Mesenteric fat pad (tissue), 1 donor: ENCODE measurements at places on chromosomes 1 and 21.
A peak's percentile ranks its signal among the peaks of the same experiment; 100 is the strongest.

GRCh38 chr1:67627906-67628305, 57.1 kb upstream of the GADD45A start:
- no peak for DNase-seq

- no peak for DNase-seq
These were observed 138.9 kb downstream of the LHX8 start for GRCh38 chr1:75273110-75273509.

DNA sequence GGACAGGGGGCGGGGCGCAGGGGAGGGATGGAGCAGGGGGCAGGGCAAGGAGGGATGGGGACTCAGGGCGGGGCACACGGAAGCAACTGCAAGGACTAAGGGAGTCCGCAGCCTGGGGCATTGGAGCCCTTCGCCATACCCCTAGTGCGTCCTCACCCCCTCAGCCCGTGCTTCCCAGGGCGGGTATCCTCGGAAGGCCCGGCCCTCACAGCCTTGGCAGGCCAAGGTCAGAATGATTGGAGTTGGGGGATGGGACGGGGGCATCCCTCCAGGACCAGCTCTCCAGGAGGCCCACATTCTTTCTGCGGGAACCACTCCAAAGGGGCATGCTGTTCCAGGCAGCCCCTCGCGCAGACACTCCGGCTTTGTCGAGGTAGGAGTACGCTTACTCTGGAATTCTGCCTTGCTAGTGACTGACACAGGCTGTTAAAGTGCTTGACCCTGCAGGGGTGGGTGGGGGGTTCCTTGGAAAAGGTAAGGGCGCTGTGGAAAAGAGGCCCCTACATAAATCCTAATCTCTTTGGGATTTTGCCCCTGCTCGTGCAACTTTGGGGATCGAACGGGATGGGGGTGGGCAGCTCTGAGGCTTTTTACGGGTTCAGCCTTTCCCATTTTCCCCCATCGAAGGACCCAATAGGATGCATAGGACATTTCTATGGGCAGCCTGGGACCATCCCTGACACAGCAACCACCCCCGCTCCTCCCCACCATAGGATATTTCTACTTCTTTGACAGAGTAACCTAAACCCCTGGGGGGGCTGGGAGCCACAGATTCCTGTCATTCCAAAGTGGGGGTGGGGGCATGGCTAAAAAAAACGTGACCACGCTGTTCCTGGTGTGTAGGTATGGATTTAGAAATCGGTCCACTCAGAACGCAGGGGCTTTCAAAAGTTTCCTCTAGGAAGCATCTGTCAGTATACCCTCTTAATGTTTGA, 738 bp upstream of the TRIM11 start:
- DNase-seq = peak; percentile 81

DNA sequence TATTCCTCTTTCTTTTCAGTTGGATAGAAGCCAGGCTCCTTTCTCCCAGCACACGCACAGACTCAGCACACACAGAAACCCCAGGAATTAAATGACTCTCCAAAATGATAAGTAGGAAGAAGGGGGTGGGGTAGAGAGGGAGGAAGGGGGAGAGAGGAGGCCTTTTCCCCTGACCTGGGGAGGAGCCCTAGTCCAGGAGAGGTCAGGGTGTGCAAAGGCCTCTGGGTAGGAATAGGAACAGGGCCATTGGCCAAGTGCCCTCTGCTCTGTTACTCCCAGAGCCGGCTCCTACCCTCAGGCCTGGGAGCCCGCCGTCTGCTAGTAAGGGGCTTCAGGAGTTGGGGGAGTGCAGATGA, 35.6 kb upstream of the PUM1 start:
- DNase-seq = no peak

DNA sequence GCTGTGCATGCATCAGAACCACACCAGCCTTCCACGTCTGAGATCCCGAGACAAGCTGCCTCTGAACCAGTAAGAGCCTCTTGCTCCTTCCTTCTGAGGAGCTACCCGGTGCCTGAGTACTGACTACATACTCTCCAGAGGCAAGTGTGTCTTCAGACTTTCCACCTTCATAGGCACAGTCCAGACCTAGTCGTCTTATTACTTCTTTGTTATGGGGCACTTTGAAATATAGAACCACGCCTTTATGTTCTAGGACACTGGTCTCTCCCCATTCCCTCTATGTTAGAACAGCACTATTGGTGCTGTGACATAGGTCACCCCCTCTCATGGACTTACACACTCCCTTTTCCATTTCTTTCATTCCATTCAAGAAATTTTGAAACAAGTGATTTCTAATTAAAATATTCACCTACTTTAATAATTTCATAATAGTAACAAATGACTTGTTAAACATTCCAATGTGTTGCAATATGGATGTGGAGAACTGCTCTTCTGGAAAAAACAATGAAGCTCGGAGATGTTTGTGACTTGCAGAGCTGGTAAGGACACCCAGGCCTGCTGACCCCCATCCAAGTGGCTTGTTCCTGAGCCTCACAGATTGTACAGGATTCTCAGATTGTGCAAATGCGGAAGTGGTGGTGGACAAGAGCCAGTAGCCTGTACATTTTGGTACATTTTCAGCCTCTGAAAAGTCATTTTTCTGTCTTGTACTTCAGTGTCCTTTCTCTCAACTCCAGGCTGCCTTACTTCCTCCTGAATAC, 76.1 kb upstream of the SIPA1L2 start:
- no peak for DNase-seq

GRCh38 chr1:30801771-30802198, 44.2 kb upstream of the LAPTM5 start:
- peak; percentile 95 for DNase-seq

GRCh38 chr21:40990366-40990765, 143.4 kb upstream of the DSCAM start:
- DNase-seq = no peak

- DNase-seq = no peak
These were observed 15.5 kb downstream of the DPYD start for GRCh38 chr1:97905141-97905940.

GRCh38 chr1:67608661-67609576, 76.1 kb upstream of the GADD45A start:
- no peak for DNase-seq

- no peak for DNase-seq
These were observed 138.2 kb downstream of the NFIA start for GRCh38 chr1:61220536-61220935.

GRCh38 chr21:28444111-28444510, 548.6 kb downstream of the LTN1 start:
- no peak for DNase-seq

GRCh38 chr1:230071316-230071715, 4.3 kb downstream of the GALNT2 start:
- DNase-seq = no peak

- no peak for DNase-seq
These were observed 688.9 kb downstream of the USP25 start for GRCh38 chr21:16418642-16419041.

DNA sequence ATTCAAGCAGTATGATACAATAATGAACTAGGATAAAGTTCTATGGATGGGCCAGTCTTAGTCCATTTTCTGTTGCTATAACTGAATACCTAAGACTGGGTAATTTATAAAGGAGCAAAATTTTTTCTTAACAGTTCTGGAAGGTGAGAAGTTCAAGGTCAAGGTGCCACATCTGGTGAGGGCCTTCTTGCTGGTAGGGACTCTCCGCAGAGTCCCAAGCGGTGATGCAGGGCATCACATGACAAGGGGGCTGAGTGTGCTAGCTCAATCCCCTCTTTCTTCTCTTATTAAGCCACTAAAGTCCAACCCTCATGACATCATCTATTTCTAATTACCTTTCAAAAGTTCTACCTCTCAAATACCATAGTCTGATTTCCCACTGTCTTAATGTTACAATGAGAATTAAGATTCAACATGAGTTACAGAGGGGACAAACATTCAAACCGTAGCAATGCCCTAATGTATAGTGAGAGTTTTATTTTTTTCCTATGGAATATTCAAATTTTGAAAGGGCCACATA, 92.2 kb upstream of the QSOX1 start:
- DNase-seq = no peak

DNA sequence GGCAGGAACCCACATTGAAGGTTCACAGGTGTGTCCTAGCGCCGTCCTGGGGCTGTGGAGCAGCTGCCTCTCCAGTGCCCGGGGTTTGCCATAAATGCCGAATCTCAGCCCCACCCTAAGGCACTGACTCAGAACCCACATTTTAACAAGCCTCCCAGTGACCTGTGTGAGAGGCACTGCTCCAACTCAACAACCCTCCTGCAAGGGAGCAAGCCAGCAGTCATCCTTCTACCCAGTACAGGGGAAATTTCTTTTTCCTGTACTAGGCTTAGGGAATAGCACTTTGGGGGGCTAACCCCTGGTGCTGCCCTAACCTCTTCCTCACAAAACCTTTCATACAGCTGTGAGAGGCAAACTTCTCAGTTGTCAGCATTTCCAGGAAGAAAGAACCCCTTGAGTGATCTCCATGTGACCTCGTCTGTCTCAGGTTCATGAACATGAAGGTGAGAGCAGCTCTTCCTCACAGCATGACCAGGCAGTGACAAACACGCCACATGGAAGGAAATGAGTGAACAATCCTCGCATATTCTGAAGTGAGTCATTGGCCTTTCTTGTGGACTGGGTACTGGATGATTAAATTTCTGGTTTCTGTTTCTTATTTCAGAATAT, 11.4 kb upstream of the BCAR3 start:
- no peak for DNase-seq

DNA sequence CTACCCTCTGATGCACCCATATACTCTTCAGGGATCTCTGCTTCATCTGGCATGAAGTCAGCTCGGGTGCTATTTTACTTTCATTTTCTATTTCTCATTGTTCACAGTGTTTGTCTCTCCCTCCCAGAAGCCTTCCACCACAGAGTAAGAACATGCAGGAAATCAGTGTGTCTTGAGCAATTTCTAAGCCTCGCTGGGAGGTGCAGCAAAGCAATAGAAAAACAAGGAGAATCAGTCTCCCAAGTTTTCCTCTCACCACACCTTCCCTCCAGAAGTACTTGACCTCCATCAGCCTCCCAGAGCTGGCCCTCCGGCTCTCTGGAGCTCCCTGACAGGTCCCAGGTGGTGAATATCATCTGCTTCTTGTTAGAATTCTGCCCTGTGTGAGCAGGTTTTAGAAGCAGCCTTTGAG, 594.7 kb upstream of the CAMK1G start:
- DNase-seq = no peak

- DNase-seq = no peak
These were observed 340.2 kb upstream of the ADAMTS5 start for GRCh38 chr21:27306791-27307775.

DNA sequence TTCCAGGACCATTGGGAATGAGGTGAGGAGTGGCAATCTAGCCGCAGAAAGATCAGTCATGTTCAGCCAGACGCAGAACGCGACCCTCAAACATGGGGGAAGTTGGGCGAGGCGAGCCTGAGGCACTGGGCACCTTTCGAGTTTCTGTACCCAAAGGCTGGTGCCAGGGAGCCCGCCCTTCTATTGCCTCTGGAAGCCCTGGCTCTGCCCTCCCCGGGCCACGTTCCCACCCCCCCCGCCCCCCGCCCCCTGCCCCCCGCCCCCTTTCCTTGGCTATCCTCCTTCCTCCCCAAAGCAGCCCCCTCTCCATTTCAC, 2.2 kb upstream of the ZBTB7B start:
- DNase-seq = no peak

- no peak for DNase-seq
These were observed 440.8 kb downstream of the NPHP4 start for GRCh38 chr1:5551274-5551975.

DNA sequence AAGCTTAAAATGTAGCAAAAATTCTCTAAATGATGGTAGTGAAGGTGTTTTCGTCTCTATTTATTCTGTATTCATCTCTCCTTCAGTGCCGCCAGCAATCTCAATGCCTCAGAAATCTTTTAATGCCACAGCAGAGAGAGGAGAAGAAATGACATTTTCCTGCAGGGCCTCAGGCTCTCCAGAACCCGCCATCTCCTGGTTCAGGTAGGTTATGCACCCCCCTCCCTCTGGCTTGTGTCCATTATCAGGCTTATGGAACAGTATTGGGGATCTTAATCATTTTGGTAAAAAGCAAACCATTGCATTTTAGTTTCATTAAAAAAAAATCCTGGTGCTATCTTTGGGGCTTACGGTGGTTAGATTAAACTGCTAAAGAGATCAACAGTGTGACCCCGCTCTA, 326.1 kb downstream of the NCAM2 start:
- no peak for DNase-seq

GRCh38 chr21:36579898-36580297, 100.0 kb upstream of the CLDN14 start:
- DNase-seq = no peak

GRCh38 chr21:21631961-21632360, 633.8 kb downstream of the NCAM2 start:
- no peak for DNase-seq

DNA sequence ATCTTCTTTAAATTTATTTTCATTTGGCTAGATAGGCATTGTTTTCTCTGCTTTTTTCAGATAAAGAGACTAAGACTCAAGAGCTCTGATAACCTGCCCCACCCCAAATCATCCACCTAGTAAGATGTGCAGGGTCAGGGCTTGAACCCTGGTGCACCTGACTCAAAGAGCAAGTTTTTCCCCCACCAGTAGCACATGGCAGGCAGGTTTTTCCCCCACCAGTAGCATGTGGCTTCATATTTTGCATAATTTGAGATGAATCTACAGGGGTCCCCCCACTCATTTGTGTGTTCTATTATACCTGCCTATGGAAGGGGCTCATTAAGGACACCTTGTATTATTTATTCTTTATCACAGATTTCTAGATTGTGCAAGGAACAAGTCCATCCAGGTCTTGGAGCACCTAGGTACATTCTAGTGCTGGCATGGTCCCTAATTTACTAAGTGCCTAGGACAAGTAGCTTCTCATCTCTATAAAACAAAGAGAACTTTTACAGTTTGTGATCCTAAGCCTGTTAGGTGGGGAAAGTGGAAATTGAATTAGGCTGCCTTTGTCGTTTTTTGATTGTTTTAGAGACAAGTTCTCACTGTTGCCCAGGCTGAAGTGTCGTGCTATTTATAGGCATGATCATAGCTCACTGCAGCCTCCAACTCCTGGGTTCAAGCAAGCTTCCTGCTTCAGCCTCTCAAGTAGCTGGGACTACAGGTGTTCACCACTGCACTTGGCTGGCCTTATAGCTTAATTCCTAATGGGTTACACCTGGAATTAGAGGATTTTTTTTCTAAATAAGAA, 13.2 kb upstream of the CTSE start:
- no peak for DNase-seq

- DNase-seq = no peak
These were observed 24.2 kb downstream of the CCDC185 start for GRCh38 chr1:223417444-223417843.

DNA sequence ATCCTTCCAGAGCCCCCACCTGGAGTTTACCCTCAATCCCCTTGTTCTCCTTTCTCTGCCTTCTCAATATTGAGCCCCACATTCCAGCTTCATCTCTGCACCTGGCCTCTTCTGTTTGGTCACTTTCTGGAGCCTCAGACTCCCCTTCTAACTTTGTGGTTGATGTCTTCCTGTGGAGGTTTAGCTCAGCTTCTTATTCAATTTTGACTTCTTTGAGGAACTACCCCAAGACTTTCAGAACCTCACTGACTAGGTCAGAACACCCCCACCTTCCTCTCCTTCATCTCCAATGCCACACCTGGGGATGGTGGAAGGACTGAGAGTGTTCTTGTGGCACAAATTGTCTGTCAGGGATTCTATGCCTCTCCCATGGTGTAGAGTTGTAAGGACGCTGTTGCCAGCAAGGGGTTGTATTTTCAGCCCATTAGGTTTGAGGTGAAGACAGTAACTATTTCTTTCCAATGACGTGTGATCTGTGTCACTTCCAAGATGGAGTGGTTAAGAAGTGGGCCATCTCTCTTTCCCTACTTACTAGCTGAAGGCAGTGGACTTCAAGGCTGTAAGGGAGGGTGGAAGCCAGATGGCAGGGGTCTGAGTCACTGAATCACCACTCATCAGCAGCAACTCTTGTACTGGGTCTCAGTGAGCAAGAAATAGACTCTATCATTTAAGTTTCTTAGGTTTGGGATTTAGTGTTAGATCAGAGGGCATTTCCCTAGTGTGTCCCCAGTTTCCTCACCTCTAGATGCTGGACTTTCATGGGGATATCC, 80.6 kb downstream of the PAPPA2 start:
- no peak for DNase-seq
